ENCODE measurements at places on chromosomes 3 and 15.

GRCh38 chr3:159668990-159669476 is 319.6 kb upstream of the IL12A start:
- DNase-seq = peak; percentile 69

- no peak for DNase-seq
Measured at GRCh38 chr15:69530991-69531664, 78.5 kb downstream of the RPLP1 start.

- no peak for DNase-seq
Measured at GRCh38 chr15:80527406-80527805, 123.2 kb downstream of the ARNT2 start.

- DNase-seq = no peak
Measured at GRCh38 chr3:120355486-120355885, 6.3 kb upstream of the LRRC58 start.

GRCh38 chr3:142112601-142113000 is 36.7 kb downstream of the TFDP2 start:
- no peak for DNase-seq

DNA sequence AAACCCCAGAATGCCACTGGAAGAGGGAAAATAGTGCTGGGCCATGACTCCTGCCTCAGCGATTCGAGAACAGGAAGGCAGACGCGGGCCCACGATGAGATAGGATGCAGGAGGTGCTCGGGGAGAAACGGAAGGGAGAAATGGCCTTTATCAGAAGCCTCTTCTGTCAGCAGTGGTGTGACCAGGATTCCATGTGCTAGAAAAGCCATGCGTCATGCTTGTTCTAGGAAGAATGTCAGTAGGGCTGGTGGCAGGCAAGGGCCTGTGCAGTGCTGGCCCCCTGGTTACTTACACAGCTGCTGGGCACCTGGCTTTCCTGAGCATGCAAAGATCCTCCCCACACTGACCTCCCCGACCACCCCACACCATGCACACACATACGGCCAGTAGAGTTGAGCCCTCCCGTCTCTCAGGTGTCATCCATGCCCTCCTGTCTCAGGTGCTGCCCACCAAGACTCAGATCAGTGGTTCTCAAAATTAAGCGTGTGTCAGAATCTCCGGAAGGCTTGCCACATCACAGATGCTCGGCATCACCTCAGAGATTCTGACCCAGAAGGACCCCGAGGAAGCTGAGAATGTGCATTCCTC is 106.7 kb downstream of the ADAMTS17 start:
- no peak for DNase-seq

DNA sequence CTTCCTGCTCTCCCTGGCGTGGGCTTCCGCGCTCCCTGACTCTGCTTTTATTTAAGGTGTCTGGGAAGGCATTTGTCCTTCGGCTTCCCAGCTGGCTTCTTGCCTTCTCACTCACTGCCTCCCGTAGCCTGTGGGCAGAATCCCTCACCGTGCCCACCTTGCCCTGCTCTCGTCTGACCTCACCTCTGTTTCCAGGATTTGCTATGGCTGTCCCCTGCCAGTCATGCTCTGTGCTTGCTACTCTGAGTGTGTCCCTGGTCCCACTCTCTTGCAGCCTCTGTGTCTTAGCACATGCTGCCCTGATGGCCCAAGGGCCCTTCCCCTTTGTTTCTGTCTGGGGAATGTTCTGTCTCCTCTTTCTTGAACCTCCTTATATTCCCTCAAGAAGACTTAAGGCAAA is 26.2 kb downstream of the LPP start:
- no peak for DNase-seq

Measured in fibroblast of villous mesenchyme (primary cell).